ENCODE measurements at places on chromosomes 11 and 22. TPM values are rescaled to one million over a fixed set of nuclear protein-coding genes. Genes with fewer than 3 reads are reported as not detected.

DNA sequence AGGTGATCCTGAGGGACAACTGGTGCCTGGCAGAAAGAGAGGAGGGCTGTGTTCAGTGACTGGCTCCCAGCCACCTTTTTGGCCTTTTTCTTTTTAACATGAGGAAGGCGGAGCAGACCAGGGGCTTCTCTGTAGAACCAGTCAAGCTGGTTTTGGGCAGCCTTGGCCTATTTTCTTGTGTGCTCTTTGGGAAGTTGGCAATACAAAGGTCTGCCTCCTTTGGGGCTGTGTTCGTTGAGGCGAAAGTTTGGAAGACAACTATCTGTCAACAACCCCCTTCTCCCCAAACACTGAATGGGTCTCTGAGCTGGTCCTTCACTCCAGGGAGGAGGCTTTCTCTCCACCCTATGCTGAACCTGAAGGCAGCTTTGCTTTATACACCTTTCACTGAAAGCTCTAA is 8.5 kb downstream of the MARK2 start:
- DNase-seq, result no peak

- no peak for DNase-seq
Observed at GRCh38 chr22:31077681-31078080, 3.4 kb upstream of the SMTN start.

DNA sequence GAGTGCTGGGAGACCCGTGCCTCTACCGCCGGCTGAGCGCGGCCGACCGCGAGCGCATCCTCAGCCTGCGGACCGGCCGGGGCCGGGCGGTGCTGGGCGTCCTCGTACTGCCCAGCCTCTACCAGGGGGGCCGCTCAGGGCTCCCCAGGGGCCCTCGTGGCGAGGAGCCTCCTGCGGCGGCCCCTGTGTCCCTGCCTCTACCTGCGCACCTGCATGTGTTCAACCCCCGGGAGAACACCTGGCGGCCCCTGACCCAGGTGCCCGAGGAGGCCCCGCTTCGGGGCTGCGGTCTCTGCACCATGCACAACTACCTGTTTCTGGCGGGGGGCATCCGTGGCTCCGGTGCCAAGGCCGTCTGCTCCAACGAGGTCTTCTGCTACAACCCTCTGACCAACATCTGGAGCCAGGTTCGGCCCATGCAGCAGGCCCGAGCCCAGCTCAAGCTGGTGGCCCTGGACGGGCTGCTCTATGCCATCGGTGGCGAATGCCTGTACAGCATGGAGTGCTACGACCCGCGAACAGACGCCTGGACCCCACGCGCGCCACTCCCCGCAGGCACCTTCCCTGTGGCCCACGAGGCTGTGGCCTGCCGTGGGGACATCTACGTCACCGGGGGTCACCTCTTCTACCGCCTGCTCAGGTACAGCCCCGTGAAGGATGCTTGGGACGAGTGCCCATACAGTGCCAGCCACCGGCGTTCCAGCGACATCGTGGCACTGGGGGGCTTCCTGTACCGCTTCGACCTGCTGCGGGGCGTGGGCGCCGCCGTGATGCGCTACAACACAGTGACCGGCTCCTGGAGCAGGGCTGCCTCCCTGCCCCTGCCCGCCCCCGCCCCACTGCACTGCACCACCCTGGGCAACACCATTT is 3.5 kb downstream of the KLHDC7B start:
- no peak for DNase-seq

GRCh38 chr11:96044747-96045146 is 120.8 kb upstream of the MTMR2 start:
- DNase-seq, result no peak

DNA sequence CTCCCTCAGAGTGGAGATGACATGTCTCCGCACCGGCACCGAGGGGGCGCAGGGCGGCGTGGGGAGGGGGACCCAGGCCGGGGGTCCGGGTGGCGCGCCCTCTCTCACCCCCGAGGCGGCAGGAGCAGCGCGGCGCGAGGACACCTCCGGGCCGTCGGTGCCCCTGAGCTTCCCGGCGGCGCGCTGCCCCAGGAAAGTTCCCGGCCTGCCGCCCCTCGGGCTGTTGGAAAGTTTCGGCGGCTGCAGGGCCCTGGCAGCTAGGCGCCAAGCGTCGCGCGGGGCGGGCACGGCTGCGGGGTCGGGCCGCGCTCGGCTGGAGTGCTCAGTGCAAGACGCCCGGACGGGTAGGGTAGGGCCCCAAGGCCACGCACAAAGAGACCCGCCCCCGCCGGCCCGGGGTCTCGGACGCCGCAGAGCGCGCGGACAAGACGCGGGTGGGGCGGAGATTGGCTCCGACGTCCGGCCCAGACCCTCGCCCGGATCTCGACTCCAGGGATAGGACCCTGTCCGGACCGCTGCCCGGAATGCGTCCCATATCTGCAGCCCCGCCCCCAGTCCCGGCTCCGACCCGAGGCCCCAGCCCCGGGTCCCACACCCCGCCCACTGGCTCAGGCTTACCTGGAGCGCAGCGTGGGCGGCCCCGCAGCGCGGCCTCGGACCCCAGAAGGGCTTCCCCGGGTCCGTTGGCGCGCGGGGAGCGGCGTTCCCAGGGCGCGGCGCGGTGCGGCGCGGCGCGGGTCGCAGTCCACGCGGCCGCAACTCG is 471 bp downstream of the ARVCF start:
- DNase-seq, result no peak

DNA sequence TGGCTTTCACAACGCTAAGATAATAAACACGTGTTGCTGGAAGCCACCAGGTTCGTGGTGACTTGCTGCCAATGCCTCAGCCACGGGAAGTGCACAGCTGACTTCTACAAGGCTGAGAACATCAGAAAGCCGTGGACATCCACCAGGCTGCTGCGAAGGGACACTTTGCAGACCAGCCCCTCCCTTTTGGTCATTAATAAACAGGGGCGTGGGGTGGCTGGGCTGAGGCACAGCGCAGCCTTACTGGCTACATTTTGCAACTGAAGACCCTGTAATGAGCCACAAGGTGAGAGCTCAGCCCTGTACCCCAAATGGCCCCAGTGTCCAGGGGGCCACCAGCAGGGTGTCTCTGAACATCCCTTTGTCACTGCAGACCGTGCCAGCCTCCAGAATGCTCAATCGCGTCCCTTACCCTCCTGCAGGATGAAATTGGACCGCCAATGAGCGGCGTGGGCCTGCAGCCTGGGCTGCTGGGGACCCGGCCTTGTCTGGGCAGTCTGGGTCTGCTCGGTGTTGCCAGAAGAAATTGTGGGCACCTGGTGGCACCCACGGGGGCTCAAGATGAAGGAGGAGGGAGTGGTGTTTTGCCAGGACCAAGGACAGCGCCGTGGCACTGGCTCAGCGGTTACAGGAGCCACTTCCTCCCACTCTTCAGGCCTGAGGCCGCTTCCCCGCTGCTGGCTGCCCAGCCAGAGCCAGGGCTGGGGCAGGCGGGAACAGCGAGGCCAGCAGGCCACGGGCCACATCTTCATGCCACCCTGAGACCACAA is 181.9 kb downstream of the CTTN start:
- no peak for DNase-seq

DNA sequence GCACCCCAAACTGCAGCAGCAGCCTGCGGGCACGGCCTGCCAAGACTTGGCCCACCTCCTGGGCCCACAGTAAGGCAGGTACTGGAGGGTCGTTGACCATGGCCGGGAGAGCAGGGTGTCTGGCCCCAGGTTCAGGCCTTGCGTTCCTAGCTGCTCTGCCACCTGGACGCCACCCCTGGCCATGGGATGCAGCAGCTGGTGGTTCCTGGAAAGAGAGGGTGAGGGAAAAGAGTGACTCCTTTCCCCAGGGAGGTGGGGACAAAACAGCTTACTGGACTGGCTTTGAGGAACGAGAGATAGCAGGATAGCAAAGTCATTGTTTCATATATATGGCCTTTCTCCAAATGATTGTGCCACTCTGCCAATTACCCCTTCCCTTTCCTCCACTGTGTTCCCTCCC is 1.8 kb downstream of the BSCL2 start:
- DNase-seq, result no peak

- DNase-seq, result no peak
Observed at GRCh38 chr11:73705053-73705452, 55.8 kb downstream of the RAB6A start.

DNA sequence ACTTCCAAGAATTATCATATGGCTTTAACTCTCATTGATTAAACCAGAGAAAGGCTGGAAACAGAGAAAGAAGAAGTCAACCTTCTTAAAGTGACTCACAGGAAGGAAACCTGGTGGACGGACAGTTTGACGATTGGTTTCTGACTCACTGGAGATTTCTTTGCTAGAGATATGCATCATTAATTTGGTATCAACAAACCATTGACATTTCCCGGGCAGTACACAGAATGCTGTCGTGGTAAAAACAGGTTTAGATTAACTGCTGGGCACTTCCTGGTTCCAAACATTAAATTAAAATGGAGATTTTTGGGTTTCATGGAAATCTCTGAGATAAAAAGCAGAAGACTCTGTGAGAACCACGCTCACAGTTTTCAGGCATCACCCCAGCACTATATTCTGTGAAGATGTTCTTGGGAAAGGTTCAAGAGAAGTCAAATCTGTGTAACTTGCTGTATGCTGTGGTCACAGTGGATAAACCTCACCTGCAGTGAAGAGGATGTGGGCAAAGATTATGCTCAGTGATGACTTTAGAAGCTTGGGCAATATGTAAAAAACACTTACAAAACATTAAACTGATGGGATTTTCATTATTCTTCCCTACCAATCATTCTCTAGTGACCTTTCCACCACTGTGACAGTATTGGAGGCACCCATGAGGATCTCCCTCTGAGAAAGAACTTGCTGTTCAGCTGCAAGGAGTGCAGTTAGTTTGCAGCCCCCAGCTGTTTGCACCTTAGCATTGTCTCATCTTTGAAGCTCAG is 61.1 kb upstream of the CD44 start:
- no peak for DNase-seq

- no peak for DNase-seq
Observed at GRCh38 chr11:93288079-93288478, 42.5 kb upstream of the DEUP1 start.

DNA sequence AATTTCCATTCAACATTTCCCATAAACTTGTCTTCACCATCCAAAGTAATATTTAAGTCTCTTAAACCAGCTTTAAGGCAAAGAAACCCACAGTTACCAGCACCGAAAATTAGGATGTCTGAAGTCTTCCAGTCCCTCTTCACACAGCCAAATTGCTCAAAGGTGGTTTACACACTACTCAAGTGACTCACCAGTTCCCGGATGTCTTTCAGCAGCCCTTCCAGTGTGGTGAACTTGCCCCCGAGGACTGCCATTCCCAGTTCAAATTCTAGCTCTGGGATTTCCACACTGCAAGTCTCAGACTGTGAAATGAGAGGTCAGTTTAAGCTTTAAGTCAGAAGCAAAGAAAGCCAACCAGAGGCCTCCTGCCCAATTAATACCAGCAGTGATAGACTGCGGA is 5.1 kb downstream of the ZPR1 start:
- DNase-seq, result no peak

GRCh38 chr11:45663486-45664375 is 1.7 kb downstream of the CHST1 start:
- no peak for DNase-seq

- peak; percentile 64 for DNase-seq
Observed at GRCh38 chr11:64856382-64857227, 12.2 kb upstream of the CDC42BPG start.

DNA sequence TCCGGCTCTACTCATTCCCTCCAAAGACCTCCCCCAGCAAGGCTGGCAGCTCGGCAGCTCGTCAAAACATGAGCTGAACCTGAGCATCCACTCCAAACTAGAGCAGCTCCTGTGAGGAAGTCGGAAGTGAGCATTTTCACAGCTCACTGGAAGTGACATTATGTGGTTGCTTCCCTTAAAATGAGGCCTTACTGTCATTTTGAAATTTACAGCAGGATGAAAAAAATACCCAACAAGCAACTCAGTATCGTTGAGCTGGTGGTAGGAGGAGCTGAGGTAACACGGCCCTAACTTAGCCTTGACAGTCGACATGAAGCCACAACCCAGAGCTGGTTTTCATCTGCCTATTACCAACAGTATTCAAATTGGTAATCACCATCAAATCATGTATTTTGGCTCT is 38.0 kb upstream of the ARFGAP3 start:
- no peak for DNase-seq

DNA sequence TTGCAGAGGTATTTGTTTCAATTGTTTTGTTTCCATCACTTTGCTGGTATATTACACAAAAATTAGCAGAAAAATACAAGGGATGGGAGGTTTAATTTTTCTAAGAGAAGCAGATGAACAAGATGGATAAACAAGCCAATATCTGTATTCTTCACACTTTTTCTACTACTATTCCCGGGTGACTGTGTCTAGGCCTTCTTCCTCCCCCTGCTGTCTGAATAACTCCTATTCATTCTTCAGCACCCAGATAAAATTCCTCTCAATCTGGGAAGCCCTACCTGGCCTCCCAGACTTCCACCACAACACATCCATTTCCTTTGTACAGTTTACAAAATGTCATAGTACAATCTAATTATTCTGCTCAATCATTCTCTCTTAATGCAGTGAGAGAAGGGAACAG is 666.6 kb upstream of the TENM4 start:
- no peak for DNase-seq

DNA sequence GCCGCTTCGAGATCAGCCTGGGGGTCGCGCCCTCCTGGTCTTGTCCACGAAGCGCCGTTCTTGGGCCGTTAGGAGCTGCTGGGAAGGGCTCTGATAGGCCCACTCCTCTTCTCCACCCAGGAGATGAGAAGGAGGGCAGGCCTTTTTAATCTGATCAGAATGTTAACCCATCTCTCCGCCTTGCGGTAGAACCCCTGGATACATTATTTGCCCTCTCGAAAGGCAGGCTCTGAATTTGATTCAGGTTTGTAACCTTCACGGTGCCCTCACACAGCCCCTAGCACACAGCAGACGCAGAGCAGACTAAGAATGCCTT is at the start of gene CCDC83:
Gene CCDC83 (plus strand): TSS at position 43 of the 316 bp plus-strand sequence. CDS start 9,741 bp downstream, outside the sequence.
- no peak for DNase-seq

The C11orf87 gene
- not detected for total RNA-seq

The MRGPRE gene
- not detected for total RNA-seq

The P2RY6 gene
- total RNA-seq, result not detected

The OR5L1 gene
- not detected for total RNA-seq

All from activated naive CD4-positive, alpha-beta T cell treated with anti-CD3 and anti-CD28 coated beads, Interleukin-2, amount 50 U/mL, for 72 hours (primary cell).